ENCODE measurements at places on chromosomes 5 and 9. TPM values are rescaled to one million over a fixed set of nuclear protein-coding genes. Genes with fewer than 3 reads are reported as not detected.
A peak's percentile ranks its signal among the peaks of the same experiment; 100 is the strongest.

DNA sequence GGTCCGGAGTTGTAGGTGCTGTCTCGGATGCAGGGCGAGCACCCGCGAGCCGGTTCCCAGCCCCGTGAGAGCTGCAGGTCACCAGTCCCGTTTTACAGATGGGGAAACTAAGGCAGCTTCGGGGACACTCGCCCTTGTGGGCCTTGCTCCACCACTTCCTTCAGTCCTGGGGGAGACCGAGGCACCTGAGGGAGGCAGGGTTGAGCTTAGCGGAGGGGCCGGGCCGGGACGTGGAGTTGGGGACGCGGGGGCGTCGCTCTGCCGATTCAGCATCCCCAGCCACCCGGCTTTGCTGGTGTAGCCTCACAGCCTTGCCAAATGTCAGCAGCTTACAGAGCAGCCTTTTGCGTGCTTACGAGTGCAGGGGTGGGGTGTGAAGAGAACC is 530 bp downstream of the BBLN start:
- peaks cover 21% of the 10 kb centered on the region for H3K36me3 ChIP-seq
- H3K4me1 ChIP-seq: peaks cover 23% of the 10 kb centered on the region
- peak overlapping the region; percentile 80 for H3K27ac ChIP-seq
- peak overlapping the region; percentile 78 for H3K4me3 ChIP-seq
- peak; percentile 49 for DNase-seq

MRPL36 gene
- total RNA-seq: 44.5 TPM

CDK7 gene
- total RNA-seq: 26.0 TPM

DBN1 gene
- total RNA-seq: 4.9 TPM

DNA sequence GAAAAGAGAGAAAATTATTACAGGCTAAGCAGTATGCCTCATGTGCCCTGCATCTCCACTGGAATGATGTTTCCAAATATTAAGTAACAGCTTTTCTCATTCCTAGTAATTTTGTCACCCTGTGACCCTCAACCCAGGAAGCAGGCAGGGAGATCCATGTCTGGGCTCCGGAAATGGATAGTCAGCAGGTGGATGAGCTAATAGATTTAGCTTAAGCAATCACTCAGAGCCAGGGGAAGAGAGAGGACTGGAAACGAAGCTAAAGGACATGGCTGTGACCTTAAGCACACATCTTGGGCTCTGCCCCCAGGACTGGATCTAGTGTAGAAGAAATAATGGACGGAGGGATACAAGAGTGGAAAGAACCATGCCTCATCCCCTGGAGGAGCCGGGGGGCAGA is 89.5 kb downstream of the ARSB start:
- peaks cover 2% of the 10 kb centered on the region for H3K4me1 ChIP-seq
- peaks cover 4% of the 10 kb centered on the region for H3K36me3 ChIP-seq
- DNase-seq: no peak
- H3K27me3 ChIP-seq: no peaks in the 10 kb centered on the region
- H3K27ac ChIP-seq: no peak overlapping the region

- no peaks in the 10 kb centered on the region for H3K4me1 ChIP-seq
- H3K4me3 ChIP-seq: no peak overlapping the region
- DNase-seq: no peak
- H3K27me3 ChIP-seq: no peaks in the 10 kb centered on the region
Observed at GRCh38 chr9:81317939-81318338, 371.4 kb downstream of the TLE1 start.

GRCh38 chr5:133294380-133294779 is 242.6 kb downstream of the HSPA4 start:
- H3K4me3 ChIP-seq: no peak overlapping the region
- H3K27ac ChIP-seq: no peak overlapping the region
- no peaks in the 10 kb centered on the region for H3K4me1 ChIP-seq
- no peaks in the 10 kb centered on the region for H3K27me3 ChIP-seq
- no peak for DNase-seq
- H3K36me3 ChIP-seq: no peaks in the 10 kb centered on the region

DNA sequence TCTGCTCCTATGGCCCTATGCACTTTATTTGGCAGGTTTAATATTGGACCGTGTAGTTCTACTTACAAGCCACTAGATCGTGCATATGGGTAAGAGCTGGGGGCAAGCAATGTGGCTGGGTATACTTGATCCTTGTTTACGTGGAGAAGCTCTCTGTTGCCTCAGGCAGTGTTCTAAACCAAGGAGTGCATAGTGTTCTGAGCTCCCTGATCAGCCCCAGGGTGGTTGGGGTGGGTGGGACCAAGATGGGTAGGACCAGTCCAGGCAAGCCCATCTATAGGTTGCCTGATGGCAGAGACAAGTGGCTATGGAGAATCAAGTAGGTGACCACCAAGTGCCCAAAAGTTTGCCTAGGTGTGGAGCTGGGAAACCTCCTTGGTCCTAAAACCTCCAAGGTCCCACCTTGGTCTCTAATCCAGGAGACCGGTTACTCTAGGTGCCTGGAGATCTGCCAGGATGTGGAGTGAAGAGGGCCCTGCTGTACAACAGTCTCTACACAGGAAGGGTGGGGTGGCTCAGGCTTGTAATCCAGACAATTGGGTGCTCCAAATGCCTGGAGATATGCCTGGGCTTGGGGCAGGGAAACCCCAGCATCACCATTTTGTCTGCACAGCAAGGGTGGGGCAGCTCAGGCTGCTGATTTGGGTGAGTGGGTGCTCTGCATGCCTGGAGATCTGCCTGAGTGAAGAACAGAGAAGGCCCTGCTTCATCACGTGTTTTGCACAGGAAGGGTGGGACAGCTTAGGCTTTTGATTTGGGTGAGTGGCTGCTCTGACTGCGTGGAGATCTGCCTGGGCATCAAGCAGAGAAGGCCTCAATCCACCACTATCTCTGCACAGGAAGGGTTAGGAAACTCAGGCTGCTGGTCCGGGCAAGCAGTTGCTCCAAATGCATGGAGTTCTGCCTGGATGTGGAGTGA is 659.8 kb downstream of the TLE4 start:
- no peaks in the 10 kb centered on the region for H3K36me3 ChIP-seq
- no peak overlapping the region for H3K27ac ChIP-seq
- no peaks in the 10 kb centered on the region for H3K4me1 ChIP-seq
- no peak for DNase-seq
- H3K4me3 ChIP-seq: no peak overlapping the region

PCDHGB3 gene
- 0.10 TPM for total RNA-seq

ASPN gene
- total RNA-seq: not detected

IFNE gene
- not detected for total RNA-seq

ASTN2 gene
- 3.0 TPM for total RNA-seq

- no peak overlapping the region for H3K4me3 ChIP-seq
- peaks cover 62% of the 10 kb centered on the region for H3K4me1 ChIP-seq
- no peak overlapping the region for H3K27ac ChIP-seq
Observed at GRCh38 chr9:99130069-99130468, 25.2 kb downstream of the TGFBR1 start.

TOR1A gene
- 56.9 TPM for total RNA-seq

Data from activated CD4-positive, alpha-beta memory T cell treated with anti-CD3 and anti-CD28 coated beads, Interleukin-2, amount 10 ng/mL, durations not matched to agents 7 days and 5 days (primary cell).